ENCODE measurements at places on chromosomes 6 and 20.
A peak's percentile ranks its signal among the peaks of the same experiment; 100 is the strongest.

- DNase-seq, result peak; percentile 84
Measured at GRCh38 chr6:25007269-25007699, 71.5 kb upstream of the RIPOR2 start.

GRCh38 chr6:21377356-21377755 lies 216.2 kb upstream of the SOX4 start:
- no peak for DNase-seq

DNA sequence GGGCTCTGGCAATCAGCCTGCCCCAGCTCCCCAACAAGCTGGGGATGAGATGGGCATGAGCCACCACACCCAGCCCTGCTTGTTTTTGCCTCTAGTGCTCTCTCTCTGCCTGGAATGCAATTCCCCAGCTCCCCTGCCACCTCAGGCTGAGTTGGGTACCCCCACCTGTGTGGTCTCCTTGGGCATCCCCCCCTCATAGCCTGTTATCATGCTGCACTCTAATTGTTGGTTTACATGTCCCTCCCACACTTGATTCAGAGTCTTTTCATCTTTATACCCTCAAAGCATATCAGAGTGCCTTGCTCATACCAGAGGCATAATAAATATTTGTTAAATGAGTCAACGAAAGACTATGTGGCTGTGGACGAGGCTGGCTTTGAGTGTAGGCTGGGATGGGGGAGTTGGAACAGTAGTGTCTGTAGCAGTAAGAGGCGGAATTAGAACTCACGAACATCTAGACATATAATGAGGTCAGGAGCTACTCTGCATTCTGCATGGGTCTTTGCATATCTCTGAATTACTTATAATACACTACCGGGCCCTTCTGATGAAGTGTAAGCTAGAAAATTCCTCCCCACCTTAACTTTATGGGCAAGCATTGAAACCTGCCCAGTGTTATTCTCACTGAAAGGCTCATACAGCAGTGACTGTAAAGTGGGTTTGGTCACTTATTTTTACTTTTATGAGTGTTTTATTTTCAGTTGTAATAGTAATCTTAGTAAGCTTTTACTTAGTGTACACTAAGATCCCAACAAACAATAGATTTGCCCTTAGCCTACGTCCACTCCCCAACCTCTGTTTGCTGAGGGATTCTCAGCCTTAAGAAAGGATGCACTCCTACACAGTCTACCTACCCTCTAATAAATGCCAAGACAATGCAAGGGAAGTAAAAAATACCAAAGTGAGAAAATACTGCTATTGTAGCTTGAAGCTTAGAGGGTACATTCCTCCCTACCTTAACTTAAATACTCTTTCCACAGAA lies 58.7 kb downstream of the EDN1 start:
- DNase-seq, result no peak

DNA sequence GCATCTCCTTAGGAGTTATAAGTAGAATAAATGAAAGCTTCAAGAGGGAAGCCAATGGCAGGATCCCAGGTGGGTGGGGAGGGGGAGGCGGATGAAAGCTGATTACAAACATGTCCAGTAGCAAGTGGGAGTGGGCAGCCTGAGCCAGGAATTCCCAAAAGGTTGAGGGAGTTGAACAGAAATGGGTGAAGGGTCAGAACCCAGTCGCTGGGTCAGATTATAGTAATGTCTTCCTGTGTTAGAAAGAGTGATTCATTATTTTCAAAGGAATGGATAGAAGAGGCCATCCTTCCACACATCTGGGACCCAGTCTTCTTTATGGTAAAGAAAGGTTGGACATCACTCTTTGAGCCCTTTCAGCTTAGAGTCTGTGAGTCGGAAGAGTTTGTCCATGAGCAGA lies 41.0 kb upstream of the FAM50B start:
- DNase-seq, result no peak

GRCh38 chr6:67361264-67361663 lies 1273.8 kb upstream of the ADGRB3 start:
- DNase-seq, result no peak

- no peak for DNase-seq
Measured at GRCh38 chr6:118596774-118597320, 48.8 kb downstream of the PLN start.

DNA sequence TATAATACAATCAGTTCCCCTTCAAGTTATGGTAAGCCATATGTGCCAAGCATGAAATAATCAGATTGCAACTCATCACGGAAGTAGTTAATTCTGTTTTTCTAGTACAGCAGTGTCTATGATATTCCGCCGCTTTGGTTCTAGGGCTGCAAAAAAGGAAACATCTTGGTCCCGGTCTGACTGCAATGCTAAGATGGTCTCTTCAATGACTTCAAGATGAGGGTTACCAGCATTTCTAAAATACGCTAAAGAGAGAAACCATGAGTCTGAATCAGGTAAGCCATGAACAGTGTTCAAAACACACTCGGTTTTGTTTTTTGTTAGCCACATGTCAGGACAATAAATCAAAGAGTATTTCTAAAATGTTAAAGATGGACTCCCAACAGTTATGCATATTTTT lies 3.2 kb upstream of the ANKRD60 start:
- DNase-seq, result no peak

GRCh38 chr20:32991792-32992641 lies 12.2 kb downstream of the SUN5 start:
- DNase-seq, result no peak

Data from suppressor macrophage (primary cell).